ENCODE measurements at places on chromosomes 3 and 15. TPM values are rescaled to one million over a fixed set of nuclear protein-coding genes. Genes with fewer than 3 reads are reported as not detected.

- peak; percentile 33 for DNase-seq
Observed at GRCh38 chr15:52331490-52332240, 36.1 kb upstream of the MYO5C start.

TRANK1 gene
- 7.1 TPM for total RNA-seq

DNA sequence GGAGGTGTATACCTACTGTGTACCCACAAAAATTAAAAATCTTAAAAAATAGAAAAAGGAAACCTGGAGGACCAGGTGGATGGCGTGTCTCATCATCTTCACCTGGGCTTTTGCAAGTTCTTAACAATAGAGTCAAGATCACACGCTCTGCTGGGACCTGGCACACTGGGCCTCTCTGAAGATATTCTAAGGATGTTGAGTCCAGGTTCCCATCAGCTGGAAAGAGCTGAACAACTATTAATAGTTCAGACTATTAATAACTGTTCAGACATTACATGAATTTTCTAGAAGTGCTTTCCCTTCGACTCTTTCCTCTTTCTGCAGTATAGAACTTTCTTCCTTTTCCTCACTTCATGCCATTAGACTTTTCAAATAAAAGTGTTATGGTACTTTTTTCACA, 320.2 kb upstream of the IL12A start:
- DNase-seq = no peak

DNA sequence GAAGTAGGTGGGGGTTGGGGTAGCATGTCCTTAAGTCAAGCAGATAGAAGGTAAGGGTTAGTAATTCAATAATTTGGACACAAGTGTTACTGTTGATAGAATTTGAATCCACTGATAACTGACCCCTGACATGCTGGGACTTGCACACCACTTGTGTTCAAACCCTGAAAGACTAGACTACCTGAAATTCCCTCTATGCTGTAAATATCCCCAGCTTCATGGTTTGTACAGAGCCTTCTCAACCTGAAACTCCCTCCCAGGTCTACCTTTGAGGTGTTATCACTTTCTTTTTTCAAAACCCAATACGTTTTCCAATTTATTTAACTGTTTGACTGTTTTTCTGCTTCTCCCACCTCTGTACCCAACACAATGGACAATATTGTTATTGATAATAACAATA, 459.6 kb downstream of the NLGN1 start:
- DNase-seq = no peak

VPS18 gene
- 39.4 TPM for total RNA-seq

DNA sequence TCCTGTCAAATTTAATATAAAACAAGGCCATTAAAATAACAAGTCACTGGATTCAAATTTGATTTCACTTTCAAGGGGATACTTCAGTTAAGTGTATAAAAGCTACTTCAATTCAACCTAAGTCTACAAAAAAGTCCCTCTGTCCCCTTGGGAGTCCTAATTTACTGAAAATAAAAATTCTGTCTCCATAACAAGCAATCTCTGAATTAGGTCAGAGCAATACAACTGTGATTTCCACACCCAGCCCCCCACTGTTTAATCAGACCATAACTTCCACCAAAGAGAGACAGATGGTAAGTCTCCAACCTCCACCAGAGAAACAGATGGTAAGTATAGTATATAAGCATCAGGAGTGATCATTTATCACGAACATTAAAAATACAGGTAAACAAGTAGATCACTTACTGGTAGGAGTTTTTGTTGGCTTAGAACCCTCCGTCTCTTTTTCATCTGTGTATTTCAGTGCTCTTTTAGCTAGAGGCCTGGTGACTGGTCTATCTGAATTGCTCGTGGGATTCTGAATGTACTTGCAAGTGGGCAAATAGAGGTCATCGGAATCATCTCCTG, 12.1 kb downstream of the SGO1 start:
- DNase-seq = no peak

DNA sequence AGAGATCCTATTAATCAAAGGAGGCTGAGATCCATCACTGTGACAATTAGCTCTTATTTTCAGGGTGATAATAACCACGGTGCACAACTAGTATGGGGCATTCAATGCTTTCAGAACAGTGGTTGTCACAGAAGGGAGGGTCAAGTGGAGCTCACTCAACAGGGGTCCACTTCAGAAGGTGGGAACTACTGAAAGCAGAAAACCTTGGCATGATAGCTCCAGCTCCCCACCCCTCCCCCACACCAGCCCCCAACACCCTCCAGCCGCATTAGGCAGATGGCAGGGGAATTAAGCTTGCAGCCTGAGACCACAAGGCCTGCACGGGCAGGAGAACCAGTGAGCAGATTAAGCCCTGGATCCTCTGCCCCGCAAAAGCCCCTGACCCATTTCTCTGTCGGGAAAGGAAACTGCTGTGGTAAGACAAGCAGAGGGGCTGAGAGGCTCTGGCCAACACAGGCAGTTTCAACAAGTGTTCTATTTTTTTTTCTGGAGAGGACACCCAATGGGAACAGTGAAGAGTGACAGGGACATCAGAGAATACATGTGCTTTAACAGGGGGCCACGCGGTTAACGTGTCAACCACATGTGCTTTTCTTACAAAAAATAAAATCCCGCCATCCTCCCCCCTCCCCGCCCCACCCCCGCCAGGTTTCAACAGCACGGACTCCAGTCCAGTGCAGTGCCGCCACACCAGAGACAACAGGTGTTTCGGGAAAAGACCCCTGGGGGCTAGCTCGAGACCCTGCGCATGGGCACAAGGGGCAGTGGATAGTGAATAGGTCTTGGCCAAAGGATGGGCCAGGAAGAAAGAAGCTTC, 997 bp downstream of the FYCO1 start:
- peak; percentile 30 for DNase-seq

WDR48 gene
- total RNA-seq = 40.3 TPM

CTXN2 gene
- not detected for total RNA-seq

DNA sequence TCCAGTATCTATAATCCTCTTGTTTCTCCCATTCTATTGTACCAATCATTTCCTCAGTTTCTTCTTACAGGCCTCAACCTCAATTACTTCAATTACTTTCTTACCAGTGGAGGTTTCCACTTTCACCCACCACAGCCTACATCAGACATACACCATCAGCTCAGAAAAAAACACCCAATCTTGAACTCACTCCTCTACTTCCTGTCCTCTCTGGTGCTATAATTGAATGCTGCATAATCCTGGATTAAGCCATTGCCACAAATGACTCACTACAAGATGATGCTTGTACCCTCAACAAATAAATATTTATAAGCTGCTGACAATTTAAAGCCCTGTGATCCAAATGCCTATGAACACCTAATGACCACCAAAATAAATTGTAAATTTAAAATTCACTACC, 18.5 kb downstream of the RYK start:
- no peak for DNase-seq

DNA sequence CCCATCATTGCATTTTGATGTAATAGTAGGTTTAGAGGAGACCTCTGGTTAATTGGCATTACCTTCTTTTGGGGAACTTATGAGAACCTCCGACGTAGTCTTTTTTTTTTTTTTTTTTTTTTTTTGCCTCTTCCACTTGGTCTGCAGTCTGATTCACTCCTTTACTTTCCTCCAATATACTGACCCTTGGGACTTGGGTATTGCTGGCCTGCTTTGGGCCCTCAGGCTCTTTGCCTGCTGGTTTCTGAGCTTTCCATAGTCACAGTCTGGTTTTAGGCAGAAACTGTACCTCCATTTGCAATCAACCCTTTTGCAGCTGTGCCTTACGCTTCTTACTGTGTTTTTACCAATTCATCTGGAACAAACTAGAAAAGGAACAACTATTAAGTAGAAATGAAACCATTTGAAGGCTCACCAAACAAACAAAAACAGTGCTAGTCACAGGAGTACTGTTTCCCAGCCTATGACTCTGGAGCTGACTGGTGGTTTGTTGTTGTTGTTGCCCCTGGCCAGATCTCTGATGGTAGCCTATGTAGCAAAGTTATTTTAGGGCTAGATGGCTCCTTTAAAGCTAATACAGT, 272.8 kb downstream of the BBX start:
- no peak for DNase-seq

GRCh38 chr3:124860599-124860998, 26.6 kb downstream of the ITGB5 start:
- DNase-seq = no peak

DNA sequence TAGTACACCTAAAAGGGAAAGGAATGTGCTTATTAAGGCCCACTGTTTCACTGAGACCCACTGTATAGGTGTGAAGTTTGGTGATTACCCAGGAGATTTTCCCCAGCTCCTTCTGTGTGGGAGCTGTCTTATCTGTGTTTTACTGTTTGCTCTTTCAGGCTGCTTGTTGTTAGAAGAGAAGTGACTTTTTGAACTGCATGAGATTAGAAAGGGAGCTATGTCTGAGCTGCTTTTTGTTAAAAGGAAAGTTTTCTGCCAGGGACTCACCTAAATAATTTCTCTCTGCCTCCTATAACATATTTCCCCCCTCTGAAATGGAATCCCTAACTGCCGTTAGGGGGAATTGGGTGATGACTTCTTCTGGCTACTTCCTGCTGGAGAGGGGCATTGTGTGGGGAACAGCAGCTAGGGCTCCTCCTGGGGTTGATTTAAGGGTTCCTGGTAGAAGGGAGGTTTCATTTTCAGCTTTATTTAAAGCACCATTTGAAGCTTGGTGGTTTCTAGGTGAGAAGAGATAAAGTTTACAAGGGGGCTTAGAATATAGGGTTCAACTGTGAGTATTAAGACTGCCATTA, 77.1 kb upstream of the ATP11B start:
- DNase-seq = no peak

DNA sequence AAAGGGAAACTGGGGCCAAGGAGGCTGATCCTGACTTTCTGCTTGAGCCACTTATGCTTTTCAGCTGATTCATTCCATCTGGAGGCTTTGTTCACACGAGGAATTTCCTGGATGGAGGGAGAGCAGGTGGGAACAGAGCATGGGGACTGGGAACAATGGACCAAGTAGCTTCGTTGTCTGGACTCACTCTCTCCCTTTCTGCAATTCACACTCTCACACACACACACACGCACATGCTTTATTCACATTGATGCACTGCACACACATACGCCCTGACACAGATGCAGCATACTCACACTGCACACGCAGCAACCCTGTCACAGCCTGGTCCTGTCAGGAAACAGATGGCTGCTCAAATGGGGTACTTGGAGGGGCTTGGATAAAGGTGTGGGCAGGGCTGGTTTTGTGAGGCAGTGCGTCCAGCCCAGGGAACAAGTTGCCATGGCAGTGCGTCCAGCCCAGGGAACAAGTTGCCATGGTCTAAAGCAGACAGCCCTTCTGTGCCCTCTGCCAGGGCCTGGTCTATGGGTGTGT, 19.8 kb upstream of the CHCHD6 start:
- peak; percentile 27 for DNase-seq

- no peak for DNase-seq
Observed at GRCh38 chr15:52466716-52467115, 62.0 kb downstream of the MYO5A start.

CLEC3B gene
- total RNA-seq = not detected

- peak; percentile 93 for DNase-seq
Observed at GRCh38 chr3:32569540-32570420, 878 bp downstream of the DYNC1LI1 start.

DNA sequence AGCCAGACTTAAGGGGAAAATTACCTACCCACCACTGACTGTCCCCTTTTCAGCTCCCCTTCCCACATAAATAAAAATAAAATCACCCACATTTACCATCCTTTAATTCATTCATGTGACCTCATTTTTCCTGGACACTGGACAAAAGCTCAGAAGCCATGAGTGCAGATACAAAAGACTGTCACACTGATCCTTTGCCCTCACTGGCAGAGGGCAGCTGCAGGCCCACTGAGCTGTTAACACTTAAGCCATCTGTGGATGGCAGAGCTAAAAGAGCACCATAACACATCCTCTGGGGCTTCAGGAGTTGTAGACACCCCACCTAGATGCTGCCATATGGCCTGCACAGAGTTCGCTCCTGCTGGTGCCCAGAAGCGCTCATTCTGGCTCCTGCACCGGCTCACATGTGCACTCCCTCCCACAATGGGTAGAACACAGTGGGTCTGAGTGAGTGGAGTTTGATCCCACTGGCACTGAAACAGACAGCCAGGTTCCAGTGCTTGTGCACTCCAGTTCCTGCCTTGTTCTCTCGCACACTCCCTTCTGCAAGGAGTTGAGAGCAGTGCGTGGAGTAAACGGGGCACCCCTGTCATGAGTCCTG, 38.8 kb downstream of the EDC3 start:
- no peak for DNase-seq

LMLN gene
- total RNA-seq = 4.3 TPM

SLITRK3 gene
- 3.2 TPM for total RNA-seq

CHRNA7 gene
- 5.1 TPM for total RNA-seq

GRCh38 chr3:68479779-68480178, 452.6 kb downstream of the TAFA4 start:
- DNase-seq = no peak

GRCh38 chr3:46269556-46269955, 27.3 kb downstream of the CCR3 start:
- DNase-seq = no peak

DNA sequence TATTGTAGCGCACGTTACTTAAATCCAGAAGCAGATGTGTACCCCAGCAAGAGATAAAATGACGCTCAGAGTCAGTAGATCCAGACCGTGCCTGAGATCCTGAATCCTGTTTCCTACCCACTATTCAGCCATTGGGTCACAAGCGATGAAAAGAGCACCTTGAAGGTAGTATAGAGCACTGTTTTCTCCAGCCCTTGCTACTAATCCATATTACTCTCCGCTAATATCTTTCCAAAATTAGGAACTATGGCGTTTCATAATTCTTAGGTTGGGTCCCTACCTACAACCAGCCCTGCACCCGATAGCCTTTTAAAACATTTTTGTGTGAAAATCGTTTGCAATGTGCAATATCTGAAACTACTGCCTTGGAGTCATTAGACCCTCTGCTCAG, 596 bp downstream of the BTD start:
- DNase-seq = no peak

- no peak for DNase-seq
Observed at GRCh38 chr15:68405378-68406250, 26.3 kb downstream of the ITGA11 start.

DNA sequence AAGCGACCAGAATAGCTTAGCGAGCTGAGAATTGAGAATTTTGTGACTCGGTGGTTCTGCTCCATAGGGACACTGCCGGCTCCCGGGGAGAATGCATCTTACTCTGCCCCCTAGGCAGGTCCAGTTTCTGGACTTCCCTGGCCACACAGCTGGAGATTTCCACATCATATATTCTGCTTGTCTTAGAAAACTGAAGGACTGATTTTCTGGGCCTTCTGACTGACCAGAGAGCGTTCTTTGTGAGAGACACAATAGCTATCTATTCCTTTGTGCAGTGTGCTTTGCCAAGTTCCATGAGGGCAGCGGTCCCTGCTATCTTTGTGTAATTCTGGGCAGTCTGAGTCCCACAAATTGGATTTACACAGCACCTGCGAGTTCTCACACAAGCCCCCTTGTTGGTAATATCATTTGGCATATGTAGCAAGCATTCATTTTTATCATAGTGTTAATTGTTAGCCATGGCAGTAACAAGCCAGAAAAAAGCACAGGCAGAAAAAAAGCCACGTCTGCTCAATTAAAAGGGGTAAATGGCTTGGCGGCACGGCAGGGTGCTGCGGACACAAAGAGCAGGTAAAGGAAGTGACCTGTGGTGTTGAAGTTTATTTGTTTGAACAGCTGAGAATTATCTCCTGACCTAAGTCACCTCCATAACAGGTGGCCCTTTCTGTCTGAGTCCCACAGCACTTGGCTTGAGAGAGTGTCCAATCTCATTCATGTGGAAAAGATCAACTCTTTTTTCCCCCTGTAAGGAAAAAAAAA, 688.7 kb downstream of the TUSC7 start:
- DNase-seq = peak; percentile 89

Measured in GM23338 (cell line).